ENCODE measurements at places on chromosomes 2 and 18. TPM values are rescaled to one million over a fixed set of nuclear protein-coding genes. Genes with fewer than 3 reads are reported as not detected.

The SNORC gene
- 1.7 TPM for total RNA-seq

The CD8B2 gene
- total RNA-seq = 0.19 TPM

The ALKAL2 gene
- total RNA-seq = not detected

The DNAJB2 gene
- total RNA-seq = 39.1 TPM

- DNase-seq = peak; percentile 17
Observed at GRCh38 chr2:50492477-50492851, 539.5 kb downstream of the NRXN1 start.

DNA sequence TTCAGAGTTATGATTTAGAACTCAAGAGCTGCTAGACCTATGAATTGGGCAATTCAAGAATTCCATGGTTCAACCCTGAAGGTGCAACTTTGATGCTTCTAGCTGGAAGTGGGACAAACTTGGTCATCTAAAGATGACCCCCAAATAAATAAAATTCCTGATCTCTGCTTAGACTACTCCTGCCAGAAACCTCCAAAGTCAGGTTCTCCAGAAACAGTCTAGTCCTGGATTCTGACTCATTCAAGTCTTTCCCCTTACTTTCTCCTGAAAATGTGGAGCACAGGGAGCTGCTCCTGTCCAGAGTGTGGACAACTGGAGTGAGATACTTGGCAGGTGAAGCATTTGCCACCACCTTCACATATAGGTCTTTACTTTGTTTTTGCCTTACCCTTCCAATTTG, 557.7 kb upstream of the TNP1 start:
- no peak for DNase-seq

DNA sequence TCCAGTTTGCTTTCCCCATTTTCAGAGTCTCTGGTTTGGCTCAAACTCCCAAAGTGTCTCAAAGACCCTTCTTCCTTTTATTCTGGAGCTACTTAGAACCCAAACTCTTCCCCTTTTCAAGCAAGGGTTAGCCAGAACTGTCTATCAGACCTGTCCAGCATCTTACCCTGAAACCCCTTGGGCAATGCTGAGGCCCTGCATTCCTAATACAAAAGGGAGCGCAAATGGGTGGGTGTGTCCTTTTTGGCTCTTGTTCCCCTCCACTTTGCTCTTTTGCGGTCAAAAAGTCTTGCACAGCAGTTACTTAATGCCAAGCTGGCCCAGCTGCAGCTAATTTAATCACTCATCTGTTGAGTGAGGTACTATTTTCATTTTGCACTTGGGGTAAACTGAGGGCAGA, 231.2 kb upstream of the FOSL2 start:
- no peak for DNase-seq

- no peak for DNase-seq
Observed at GRCh38 chr18:46842583-46842982, 74.7 kb downstream of the PIAS2 start.

- no peak for DNase-seq
Observed at GRCh38 chr2:203737360-203737759, 30.9 kb downstream of the CD28 start.

- no peak for DNase-seq
Observed at GRCh38 chr2:142989273-142990204, 112.1 kb downstream of the KYNU start.

Data from activated CD4-positive, alpha-beta memory T cell treated with anti-CD3 and anti-CD28 coated beads for 36 hours (primary cell).